ENCODE measurements at places on chromosomes 11 and 22.

GRCh38 chr11:12388939-12389670 lies 11.7 kb downstream of the PARVA start:
- no peak for DNase-seq

DNA sequence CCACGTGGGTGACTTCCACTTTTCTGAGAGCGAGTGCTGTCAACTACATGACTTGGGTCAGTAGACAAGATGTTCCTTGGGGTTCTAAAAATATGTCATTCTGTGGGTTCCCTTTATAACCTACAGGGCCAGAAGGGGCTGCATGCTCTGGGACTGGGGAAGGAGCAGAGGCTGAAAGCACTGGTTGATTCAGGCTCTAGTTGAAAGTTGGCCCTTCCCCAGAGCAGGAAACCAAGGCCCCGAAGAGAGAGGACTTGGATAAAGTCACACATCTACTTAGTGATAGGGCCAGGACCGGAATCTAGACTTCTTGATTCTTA lies 9.9 kb downstream of the ADAMTS15 start:
- DNase-seq, result no peak

- no peak for DNase-seq
Observed at GRCh38 chr11:72604256-72604655, 70.0 kb downstream of the PDE2A start.

GRCh38 chr22:31160328-31160978 lies 471 bp downstream of the RNF185 start:
- DNase-seq, result no peak

- DNase-seq, result no peak
Observed at GRCh38 chr22:20423906-20424551, 13.6 kb downstream of the SCARF2 start.

DNA sequence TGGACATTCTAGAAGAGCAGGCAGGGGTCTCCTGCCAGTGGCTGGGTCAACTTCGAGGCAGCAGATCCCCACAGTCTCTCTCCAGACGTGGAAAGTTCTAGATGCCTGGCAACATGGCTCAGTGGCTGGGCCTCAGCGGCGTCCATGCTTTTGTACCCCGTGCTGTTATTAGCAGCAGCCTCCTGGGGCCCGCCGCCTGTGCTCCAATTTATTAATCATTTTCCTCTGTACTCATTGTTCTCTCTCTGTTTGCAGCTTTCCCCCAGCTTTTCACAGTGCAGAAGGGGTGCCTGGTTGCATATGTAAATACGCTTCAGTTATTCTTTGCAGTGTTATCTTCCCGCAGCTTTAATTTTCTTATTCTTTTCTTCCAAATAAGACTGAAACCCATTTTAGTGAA lies 515.1 kb downstream of the TBC1D22A start:
- no peak for DNase-seq

DNA sequence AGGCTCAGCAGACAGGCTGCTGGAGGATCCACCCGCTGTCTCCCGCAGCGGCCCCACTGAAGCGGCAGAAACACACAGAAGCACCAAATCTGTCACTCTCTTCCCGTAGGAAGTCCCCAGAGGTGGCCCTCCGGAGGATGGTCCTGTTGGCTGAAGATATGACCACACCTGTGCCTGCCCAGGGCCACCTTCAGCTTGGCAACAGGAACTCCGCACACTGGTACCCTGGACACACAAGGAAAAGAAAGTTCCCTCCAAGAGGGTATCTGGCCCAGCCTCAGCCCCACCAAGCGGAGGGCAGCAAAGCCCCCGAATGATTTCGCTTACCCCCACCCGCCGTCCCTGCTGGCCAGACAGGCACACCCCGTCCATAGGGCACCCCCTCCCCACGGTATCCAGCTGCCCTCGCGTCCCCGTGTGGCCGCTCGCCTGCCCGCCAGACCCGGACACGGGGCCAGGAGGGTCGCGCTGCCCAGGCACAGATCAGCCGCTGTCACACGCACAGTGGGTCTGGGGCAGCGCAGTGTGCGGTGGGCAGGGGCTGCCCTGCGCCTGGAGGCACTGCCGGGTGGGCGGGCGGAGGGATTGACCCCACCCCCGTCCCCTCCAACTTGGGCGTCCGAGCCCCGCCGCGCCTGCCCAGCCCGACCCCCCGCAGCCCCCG lies 7.0 kb downstream of the RASSF7 start:
- DNase-seq, result no peak

- no peak for DNase-seq
Observed at GRCh38 chr11:16876053-16876752, 137.8 kb downstream of the C11orf58 start.

- DNase-seq, result no peak
Observed at GRCh38 chr22:37499027-37499707, 13.0 kb upstream of the MFNG start.

DNA sequence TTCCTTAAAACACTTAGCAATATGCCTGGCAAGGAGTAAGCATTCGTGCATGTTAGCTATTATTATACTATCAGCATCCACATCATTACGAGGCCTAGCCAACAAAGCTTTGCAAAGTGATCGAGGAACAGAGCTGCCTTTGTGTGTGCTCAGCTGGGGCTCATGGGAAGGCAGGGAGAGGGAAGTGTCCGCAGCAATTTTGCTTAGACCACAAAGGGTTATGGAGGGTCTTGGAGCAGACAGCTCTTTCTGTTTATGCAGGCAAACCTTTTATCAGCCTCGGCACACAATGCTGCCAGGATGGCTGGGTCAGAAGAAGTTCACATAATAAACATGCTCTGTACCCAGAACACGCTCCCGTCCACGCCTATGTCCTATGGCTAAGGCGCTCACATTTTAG lies 10.9 kb upstream of the DKK3 start:
- DNase-seq, result no peak

DNA sequence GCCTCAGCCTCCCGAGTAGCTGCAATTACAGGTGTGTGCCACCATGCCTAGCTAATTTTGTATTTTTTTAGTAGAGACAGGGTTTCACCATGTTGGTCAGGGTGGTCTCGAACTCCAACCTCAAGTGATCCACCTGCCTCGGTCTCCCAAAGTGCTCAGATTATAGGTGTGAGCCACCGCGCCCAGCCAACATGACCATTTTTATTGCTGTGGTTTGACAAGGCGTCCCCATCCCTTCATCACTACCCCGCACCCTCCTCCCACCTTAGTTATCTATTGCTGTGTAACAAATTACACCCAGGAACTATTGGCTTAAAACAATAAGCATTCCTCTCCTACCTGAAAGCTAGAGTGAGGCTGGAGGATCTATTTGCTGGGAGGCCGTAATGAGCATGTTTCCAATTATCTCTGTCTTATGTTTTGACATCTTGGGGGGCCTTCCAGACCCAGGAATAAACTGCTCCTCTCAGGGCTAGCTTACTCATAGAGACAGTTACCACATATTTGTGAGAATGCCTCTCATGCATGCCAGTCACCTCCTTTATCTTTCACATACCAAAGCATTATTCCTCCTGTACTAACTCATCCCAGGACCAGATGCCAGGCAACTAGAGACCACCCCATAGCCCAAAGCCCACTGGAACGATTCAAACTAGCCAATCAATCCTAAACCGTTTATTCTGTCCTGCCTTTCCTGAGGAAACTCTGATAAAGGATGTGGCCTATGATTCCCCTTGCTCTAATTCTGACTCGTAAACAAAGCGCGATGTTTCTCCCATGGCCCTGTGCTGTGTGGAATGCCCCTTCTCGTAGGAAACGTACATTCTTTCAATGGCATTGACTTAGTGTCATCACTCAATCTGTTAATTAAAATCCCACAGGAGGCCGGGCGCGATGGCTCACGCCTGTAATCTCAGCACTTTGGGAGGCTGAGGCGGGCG lies 19.4 kb downstream of the SNU13 start:
- DNase-seq, result no peak

GRCh38 chr22:19798891-19799293 lies 38.3 kb downstream of the TBX1 start:
- DNase-seq, result no peak

- DNase-seq, result peak; percentile 44
Observed at GRCh38 chr22:20970939-20971657, 4.0 kb downstream of the AIFM3 start.

DNA sequence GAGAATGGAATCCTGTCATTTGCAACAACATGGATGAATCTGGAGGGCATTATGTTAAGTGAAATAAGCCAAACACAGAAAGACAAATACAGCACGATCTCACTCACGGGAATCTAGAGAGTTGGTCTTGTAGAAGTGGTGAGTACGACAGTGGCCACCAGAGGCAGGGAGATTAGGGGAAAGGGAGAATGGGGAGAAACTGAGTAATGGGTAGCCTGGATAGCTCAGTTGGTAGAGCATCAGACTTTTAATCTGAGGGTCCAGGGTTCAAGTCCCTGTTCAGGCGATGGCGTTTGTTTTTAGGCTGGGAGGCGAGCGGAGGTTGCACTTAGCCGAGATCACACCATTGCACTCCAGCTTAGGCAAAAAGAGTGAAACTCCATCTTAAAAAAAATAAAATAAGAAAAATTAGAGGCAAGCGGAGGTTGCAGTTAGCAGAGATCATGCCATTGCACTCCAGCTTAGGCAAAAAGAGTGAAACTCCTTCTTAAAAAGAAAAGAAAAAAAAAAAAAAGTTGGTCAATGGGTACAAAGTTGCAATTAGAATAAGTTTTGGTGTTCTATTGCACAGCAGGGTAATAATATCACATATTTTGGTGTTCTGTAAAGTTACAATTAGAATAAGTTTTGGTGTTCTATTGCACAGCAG lies 95.7 kb upstream of the UBASH3B start:
- DNase-seq, result no peak
